Suppressor macrophage (primary cell): ENCODE measurements at places on chromosomes 7 and 10.
A peak's percentile ranks its signal among the peaks of the same experiment; 100 is the strongest.

DNA sequence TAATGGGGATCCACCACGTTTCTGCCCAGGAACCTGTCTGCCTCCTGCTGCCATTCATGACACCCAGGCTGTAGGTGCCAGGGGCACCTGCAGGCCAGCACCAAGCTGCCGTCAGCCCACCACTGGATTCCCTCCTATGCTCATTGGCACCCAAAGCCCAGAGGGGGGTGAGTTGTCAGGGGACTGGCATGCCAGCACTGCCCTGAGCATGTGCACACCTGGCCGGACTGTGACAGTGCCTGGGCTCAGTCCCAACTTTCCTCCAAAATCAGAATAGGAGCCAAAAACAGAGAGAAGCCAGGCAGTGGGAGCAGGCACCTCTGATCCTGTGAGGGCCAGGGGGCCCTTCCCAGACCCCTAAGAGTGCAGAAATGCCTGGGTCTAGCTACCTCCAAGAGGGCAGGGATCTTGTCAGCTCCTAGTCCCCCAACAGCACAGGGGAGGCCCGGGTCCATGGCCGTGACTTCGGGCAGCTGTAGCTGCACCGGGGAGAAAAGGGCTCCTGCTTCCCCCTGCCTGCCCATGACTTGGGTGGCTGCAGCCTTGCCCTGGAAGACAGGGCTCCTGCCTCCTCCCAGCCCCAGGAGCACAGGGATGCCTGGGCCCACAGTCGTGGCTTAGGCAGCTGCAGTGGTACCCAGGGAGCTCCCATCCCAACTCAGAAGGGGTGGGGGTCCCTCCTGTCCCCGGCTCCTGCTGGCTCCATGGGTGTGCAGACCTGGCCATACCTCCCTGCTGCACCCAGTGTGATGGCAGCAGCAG is 249.8 kb upstream of the DKK1 start:
- DNase-seq: no peak

- DNase-seq: no peak
Measured at GRCh38 chr7:67661-68395, 124.5 kb upstream of the FAM20C start.

DNA sequence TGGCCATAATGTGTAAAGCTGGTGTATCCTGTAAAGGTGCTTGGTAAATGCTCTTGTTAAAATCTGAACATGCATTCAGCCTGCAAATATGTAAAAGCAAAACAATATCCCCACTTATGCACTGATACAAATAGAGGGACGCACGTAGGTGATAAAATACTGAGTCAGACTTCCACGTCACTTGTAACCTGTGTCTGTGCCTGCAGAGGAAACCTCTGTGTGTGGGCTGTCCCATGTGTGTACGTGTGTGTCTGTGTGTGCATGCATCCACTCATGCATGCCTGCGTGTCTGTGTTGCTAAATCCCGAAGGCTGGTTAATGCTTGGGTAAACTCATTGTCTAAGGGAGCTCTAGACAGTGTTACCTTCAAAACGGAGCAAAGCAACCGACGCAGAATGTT is 68.9 kb downstream of the KLF6 start:
- DNase-seq: no peak

DNA sequence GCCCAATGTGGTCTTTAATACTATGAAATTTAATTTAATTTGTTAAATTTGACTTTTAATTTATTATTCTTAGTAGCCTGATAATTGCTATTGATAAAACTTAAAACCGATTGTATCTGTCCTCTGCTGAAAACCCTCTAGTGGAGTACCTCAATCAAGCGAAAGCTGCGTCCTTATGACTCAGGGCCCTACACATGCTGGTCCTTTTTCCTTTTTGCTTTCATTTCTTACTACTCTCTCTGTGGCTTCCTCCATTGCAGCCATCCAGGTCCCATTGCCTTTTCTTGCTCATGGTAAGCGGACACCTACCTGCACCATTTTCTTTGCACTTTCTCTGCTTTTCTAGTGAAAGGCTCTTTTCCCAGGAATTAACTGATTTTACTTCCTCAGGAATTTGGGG is 301.1 kb downstream of the INHBA start:
- no peak for DNase-seq

DNA sequence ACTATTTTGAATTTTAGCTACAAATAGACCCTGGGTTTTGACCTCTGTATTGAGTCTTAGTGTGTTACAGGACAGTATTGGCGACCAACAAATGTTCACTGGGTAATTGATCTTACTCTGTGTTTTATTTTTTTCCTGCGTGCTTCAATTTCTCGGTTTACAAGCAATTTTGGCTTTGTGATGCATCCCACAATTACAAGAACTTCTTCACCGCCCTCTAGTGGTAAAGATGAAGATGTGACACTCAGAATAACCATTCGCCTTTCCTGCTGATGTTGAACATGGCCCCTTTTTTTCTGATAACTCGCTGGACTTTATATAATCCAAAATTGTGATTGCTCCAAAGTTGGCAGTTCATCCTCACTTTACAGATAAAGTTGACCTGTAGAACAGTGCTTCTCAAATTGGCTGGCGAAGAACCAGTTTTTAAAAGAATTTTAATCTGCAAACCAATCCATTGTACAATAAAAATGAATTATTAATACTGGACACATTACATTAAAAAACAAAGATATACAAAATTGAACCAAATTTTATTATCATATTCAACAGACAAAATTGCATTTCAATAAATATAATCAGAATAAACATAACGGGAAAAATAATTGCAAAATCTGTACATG is 20.2 kb upstream of the SMC3 start:
- DNase-seq: peak; percentile 42

DNA sequence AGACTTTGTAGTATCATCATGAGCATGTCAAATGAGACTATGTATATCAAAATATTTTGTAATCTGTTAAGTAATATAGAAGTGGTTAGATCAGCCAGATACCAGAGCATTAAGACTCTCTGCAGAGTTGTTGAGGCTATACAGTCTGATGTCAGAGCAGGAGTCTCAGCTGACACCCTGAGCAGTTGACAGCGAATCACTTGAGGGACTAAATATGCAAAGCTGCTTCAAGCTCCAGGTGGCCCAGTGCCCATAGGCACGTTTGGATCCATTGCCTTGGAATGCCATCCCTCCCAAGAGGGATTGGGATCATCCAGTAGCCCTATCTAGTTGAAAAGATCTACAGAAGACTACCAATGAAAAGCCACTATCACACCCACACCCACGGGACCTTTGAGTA is 210.2 kb downstream of the TAX1BP1 start:
- DNase-seq: no peak

GRCh38 chr7:156524818-156525597 is 115.6 kb upstream of the RNF32 start:
- no peak for DNase-seq

- no peak for DNase-seq
Measured at GRCh38 chr10:90968328-90969081, 47.6 kb upstream of the ANKRD1 start.

DNA sequence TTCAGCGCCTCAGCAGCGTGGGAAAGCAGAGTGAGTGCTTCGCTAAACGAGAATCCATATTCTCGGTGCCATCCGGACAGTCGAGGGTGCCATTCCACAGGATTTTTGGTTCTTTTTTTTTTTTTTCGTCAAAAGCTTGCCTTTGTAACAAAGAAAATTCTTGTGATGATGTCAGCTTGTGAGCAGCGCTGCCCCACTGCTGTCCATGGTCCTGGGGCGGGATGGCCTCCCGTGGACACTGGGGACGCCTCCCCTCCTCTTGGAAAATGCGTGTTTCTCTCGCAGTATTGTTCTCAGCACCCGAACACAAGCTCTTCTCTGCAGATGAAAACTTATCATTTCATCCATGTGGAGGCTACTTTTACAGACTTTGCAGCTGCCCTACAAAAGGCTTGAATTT is 477.4 kb downstream of the TCERG1L start:
- DNase-seq: no peak

DNA sequence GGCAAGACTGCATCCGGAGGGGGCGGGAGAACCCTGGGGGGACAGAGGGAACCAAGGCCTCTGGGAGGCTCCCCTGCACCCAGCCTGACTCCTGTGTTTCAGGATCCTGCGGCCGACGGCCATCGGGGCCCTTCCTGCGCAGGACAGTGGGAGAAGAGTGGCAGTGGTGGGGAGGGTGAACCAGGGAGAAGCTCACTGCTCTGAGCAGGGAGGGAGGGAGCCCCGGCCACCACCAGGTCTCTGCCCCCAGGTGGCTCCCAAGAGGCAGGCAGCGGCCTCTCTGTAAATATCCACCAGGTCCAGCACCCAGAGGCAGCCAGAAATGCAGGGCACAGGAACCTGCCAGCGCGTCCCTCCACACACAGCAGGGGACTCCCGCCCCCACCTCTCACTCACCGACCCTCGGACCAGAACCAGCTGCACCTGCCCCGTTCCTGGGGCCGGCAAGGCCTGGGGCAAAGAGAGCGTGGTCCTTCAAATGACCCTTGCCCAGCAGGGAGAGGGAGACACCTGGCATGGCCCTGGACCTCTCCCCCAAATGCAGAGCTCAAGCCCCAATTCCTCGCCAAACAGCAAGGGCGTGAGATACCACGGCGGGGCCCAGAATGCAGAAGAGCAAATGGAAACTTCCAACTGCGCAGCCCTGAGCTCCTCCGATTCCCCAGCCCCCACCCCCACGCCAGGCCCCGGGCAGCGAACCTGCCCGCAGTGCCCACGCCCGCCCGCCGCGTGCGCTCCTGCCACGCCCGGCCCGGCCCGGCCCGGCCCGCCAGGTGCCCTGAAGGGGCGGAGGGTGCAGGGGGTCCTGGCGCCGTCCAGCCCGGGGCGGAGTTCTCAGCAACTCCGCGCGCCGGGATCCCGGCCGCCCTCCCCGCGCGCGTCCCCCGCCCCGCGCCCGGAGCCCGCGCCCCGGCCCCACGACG is 805 bp downstream of the RASGEF1A start:
- peak; percentile 11 for DNase-seq

DNA sequence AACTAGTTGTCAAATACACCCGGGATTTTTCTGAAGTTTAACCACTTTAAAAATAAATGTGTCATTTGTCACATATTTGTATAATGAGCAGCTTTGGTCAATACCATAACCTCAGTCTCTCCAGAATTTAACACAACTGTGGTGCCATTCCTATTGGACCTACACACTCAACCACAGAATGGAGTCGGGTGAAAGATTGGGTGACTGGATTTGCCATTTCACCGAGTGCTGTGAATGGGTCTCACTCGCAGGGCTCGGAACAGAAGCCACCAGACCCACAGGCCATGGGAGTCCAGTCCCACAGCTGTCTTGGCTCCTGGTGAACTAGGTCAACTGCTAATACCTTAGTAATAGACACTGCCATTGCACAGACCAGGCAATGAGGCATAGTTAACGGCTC is 298.4 kb downstream of the CCDC3 start:
- DNase-seq: no peak

- no peak for DNase-seq
Measured at GRCh38 chr7:100437150-100438100, 1.1 kb upstream of the PPP1R35 start.

DNA sequence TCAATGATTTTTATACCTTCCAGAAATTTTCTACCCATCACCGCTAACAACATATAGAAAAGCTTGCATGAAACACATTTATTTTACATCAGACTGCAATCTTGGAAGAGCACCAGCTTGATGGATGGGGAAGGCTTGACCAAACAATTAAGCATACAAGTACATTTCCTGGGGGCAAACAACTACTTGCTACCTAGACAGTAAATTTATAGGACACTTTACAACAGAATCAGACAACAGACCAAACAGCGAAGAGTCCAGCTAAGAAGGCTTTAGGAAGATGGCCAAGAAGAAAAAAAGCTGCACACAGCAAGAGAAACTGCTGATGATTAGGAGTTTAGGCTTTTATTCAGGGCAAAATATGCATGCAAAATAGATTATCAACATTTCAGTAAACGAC is 8.0 kb downstream of the AASS start:
- DNase-seq: no peak

GRCh38 chr10:122165484-122166276 is 105.4 kb upstream of the BTBD16 start:
- no peak for DNase-seq

DNA sequence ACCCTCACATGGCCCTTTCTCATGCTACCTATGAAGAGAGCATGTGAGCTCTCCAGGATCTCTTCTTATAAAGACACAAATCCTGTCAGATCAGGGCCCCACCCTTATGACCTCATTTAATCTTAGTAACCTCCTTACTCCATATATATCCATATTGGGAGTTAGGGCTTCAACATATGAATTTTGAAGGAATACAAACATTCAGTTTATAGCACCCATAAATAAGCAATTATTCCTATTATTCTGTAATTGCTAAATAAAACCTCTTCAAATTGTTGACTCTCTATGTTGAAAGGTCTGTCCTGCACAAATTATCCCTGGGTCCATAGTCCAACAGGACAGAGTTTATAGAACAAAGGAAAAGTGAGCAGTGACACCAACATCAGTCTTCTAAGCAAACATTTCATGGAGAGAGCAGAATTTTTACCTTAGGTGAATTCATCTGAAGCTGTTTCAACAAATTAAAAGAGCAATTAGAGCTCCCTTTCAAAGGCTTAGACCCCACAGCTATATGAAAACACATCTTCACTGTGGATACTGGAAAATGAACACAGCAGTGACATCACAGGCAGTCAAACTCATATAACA is 12.2 kb downstream of the DOCK4 start:
- no peak for DNase-seq

DNA sequence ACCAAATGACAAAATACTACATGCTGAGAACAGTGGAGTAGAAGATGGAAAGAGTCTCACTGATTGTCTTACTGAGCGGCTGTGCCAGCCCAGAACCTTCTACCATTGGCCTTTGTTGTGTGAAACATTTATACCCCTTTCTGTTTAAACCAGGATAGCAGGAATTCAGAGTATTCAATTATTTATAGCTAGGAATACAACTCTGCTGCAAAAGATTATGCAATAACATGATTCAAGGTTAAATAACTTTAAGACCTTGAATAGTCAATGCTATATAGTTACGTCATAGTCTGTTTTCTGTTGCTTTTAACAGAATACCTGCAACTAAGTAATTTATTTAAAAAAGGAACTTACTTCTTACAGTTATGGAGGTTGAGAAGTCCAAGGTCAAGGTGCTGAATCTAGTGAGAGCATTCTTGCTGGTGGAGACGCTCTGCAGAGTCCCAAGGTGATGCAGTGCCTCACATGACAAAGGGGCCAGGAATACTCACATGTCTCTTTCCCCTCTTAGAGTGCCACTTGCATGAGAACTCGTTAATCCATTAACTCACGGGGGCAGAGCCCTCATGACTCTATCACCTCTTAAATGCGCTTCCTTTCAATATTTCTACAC is 371.8 kb downstream of the MDFIC start:
- DNase-seq: no peak
